NCI-H510A treated with DMSO at 0.1 percent for 48 hours (cell line): ENCODE measurements at places on chromosomes 3 and 15.

DNA sequence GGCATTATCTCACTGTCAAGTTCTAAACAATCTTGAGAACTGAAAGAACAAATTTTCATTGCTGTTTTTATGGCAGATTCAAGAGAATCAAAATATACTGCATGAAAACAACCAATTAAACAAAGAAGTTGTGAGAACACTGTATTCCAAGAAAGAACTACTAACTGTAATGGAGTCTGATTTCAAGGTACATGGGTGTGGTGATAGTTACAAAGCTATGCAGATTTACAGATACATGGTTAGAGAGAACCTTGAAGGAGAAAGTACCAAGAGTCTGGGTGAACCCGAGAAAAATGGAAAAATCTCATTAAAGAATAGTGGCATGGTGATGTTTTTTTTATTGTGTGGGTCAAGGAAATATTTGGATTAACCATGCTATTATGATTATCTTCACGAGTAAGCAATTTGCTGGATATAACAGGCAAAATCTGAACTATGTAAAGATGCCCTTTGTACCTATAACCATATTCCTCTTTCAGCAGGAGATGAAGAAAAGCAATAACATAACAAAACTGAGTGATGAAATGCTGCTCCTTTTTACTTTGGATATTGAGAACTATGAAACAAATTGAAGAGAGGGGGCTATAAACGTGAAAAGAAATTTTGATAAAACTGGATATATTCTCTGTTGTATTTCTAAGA is 100.4 kb downstream of the PLSCR2 start:
- no peak for DNase-seq

DNA sequence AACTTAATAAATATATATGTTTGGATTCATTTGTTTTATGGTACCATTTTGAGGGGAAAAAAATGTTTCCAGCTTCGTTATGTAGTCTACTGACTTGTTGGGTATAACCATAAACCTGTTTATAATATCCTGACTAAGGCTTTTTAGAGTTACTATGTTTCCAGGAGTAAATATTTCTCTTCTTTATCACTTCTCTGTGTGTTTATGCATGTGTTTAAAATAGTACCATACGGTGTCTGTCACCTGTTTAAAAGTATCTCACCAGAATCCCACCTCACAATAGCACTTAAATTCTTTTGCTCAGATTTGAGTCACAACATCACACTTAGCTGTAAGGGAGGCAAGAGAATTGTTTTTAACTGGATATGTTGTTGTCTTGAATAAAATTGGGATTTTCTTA is 15.1 kb downstream of the LACTB start:
- no peak for DNase-seq

DNA sequence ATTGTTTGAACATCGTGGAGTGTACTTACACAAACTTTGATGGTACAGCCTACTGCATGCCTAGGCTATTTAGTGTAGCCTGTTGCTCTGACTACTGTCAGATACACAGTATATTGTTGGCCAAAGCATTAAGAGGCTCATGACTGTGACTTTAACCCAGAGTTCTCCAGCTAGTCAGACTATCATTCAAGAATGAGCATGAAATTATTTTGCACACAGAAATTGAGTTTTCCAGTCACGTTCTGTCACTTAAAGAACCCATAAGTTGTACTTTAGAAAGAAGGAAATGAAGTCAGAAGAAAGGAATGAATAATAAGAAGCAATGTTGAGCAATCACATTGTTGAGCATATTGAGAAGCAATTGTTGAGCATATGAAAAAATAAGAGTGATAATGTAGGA is 37.6 kb upstream of the SLC22A13 start:
- DNase-seq, result no peak

DNA sequence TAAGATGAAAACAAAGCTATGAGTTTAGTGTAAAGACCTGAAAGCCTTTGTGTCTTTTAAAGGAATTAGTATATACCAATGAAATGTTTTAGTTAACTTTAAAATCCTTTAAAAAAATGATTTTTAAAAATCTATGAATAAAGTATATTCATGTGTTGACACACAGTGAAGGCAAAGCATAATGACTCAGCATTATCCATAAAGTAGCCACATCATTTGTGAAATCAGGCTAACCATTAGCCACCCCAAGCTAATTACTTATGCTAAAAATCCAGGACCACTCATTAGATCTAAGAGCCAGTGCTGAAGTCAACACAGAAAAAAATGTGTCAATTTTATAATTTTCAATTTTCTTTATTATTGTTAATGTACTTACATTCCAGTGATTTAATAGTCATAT is 310.2 kb downstream of the TBC1D5 start:
- DNase-seq, result no peak

DNA sequence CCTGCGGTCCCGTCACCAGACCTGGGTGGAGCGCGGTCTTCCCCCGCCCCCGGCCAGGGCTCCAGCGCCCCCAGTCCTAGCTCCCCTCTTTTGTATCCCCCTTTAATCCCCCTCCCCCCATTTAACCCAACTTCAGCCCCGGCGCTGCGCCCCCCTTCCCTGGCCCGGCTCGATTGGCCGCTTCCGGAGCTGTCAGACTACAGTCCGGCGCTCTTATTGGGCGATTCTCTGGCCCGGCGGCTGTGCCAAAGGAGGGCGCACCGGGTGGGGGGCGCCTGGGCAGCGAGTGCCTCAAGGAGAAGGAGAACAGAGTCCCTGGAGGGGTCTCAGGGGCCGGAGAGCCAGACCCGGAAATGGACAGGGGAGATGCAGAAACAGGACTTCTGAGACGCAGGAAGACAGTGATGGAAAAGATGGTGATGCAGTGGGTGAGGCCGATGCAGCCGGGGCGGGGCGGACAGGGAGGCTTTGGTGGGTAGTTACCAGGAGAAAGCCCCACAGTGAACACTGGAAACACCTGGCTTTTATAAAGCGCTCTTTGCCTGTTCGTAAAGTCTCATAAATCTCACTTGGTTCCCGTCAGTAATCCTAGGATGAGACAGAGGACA is 1.2 kb upstream of the ADCY5 start:
- no peak for DNase-seq

- no peak for DNase-seq
Observed at GRCh38 chr15:91790836-91791235, 62.7 kb upstream of the SLCO3A1 start.

GRCh38 chr3:32596909-32597369 is 26.3 kb upstream of the DYNC1LI1 start:
- peak; percentile 26 for DNase-seq

DNA sequence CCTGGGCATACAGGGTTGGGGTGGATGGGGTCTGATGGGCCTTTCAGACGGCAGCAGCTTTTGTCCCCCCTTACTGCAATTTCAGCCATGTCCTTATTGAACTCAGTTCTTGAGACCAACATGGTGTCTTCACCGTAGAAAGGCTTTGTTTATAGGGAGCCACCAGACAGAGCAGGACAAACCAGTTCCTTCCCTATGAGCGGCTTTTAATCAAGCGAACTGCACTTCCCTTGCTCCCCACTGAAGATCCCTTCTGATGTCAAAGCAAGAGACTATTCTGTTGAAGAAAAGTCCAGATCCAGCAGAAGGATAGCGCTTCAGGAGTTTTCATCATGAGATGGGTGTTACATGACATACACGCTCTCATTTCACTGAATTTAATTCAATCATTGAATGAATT is 100.4 kb downstream of the CD47 start:
- no peak for DNase-seq

GRCh38 chr3:156985711-156986110 is 159.6 kb downstream of the LEKR1 start:
- no peak for DNase-seq

DNA sequence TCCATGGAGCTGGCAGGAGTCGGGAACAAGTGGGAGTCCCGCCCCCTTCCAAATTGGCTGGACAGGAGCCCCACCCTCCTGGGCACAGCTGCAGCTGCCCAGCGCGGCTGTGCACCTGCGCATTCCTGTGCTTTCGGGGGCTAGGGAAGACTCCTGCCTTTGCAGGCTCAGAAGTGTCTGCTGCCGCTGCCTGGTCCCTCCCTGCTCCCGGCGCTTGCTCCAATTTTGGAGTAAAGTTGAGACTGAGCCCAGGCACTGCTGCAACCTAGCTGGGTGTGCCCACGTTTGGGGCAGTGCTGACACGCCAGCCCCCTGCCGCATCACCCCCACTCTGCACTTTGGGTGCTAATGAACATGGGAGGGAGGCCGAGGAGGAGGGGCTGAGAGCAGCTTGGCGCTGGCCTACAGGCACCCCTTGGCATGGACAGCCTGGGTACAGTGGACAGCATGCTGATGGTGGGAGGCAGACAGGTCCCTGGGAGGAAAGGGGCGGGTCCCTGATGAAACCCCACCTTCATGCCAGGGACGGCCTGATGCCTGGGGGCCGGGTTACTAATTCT is 399.2 kb upstream of the CNTN4 start:
- DNase-seq, result no peak

DNA sequence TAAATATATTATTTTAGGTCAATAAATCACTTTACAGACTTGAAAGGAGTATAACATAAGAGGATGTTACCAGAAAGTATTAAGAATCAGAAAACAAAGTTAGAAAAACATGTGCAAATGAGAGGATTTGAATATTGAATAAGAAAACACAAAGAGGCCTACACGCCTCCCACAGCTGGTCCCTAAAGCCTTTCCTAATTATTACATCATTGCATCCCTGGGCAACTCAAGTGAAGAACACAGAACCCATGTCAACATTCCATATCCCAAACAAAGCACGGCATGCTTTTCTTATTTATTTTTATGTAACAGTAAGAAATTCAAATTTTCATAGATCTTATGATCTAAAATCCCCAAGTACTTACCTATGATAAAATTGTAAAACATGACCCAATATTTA is 61.2 kb downstream of the HERC1 start:
- no peak for DNase-seq
